NCI-H2081 (cell line): ENCODE measurements at places on chromosomes 4 and X.

- DNase-seq: no peak
Observed at GRCh38 chr4:7630568-7631287, 196.0 kb upstream of the PSAPL1 start.

DNA sequence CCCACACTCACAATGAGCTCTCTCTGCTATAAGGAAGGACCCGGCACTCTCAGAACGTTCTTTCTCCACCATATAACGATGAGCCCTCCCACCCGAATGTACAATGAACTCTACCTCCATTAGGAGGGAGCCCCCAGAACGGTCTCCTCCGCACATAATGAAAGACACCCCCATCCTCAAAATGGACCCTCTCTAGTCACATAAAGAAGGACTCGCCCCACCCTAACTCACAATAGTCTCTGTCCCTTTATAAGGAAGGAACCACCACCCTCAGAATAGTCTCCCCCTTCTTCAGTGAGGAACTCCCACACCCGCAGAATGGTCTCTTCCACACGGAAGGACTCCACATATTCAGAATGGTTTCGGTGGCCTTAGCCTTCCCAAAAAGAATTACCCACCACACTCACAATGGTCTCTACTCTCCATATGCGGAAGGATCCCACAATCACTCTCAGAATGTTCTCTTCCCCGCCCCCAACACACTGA lies 477 bp downstream of the SLC35A2 start:
- no peak for DNase-seq

- no peak for DNase-seq
Observed at GRCh38 chr4:101283434-101283833, 63.9 kb downstream of the PPP3CA start.

- DNase-seq: no peak
Observed at GRCh38 chr4:158810487-158811215, 41.8 kb downstream of the FNIP2 start.

DNA sequence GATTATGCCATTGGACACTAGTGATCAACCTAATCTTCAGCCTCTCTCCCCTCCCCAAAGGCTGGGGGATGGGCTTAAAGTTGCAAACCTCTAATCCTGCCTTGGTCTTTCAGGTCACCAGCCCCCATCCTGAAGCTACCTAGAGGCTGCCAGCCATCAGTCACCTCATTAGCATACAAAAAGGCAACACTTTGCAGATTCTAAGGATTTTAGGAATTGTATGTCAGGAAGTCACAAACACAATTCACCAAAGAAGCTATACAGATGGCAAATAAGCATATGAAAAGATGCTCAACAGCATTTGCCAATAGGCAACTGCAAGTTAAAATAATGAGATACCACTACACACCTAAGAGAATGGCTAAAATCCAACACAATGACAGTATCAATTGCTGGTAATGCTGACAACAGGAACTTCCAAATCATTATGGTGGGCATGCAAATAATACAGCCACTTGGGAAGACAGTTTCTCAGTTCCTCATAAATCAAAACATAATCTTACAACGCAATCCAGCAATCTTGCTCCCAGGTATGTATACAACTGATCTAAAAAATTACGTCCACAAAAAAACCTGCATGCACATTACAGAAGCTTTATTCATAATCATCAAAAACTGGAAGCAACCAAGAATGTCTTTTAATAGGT lies 9.0 kb upstream of the PIM2 start:
- DNase-seq: no peak

GRCh38 chrX:55710701-55711100 lies 6.8 kb upstream of the RRAGB start:
- DNase-seq: no peak

GRCh38 chr4:99593781-99594641 lies 19.4 kb downstream of the MTTP start:
- DNase-seq: no peak

DNA sequence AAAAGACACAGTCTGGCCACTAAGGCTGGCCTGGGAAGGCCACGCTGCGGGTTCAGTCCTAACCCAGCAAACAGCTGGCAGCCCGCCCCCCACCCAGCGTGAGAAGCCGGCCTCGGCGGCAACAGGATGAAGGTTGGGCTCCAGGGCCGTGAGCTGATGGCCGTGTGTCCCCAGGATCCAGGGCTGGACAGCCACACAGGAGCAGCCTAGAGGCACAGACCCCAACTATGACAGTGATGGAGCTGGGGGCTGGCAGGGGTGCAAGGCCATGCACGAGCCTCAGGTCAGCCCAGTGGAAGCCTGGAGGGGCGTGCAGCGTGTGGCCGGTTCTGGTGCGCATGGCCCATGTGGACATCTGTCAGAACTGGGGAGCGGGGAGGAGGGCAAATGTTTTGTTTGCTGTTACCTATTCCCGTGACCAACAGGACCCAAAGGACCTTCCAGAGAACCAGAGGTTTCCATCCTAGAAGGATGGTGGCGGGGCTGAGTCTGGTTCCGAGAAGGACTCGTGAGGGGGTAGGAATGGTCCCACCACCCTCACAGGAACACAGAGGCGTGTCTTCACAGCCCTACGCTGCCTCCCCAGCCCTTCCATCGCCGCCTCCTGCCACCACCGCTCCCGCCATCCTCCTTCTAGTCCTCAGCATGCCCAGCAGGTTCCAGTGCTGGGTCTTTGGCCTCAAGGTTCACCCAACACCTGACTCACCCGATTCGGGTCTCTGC lies 46.5 kb downstream of the ZFYVE28 start:
- DNase-seq: no peak

DNA sequence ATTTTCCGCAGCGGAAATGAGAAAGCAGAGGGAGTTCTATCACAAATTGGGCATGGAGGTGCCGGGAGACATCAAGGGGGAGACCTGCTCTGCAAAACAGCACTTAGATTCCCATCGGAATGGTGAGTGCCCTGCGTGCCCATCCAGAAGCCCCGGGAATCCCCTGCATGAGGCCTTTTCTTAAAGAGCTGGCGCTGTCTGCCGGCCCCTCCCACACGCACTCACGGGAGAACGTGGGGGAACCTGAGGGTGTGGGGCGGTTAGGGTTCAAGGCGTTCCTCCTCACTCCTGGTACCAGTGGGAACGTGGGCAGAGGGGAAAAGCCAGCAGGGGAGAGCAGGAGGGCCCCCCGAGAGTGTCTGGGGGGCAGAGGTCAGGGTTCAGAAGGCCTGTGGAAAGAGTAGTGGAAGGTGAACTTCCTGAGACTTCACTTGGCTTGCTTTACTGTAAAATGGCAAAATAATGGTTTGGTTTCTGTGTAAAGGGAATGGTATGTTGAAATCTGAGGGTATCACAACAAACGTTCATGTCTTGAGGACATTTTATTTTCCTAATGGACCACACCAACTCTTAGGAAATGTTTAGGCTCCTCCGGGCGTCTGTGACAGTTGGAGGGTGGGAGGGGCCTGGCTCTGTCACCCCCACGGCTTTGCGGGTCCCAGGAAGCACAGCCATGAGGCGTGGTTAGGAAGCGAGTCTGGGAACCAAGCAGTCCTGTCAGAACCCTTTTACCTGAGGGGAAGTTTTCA lies 38.0 kb downstream of the PCGF3 start:
- DNase-seq: no peak

- DNase-seq: peak; percentile 9
Observed at GRCh38 chrX:30275498-30275897, 28.6 kb downstream of the MAGEB1 start.

DNA sequence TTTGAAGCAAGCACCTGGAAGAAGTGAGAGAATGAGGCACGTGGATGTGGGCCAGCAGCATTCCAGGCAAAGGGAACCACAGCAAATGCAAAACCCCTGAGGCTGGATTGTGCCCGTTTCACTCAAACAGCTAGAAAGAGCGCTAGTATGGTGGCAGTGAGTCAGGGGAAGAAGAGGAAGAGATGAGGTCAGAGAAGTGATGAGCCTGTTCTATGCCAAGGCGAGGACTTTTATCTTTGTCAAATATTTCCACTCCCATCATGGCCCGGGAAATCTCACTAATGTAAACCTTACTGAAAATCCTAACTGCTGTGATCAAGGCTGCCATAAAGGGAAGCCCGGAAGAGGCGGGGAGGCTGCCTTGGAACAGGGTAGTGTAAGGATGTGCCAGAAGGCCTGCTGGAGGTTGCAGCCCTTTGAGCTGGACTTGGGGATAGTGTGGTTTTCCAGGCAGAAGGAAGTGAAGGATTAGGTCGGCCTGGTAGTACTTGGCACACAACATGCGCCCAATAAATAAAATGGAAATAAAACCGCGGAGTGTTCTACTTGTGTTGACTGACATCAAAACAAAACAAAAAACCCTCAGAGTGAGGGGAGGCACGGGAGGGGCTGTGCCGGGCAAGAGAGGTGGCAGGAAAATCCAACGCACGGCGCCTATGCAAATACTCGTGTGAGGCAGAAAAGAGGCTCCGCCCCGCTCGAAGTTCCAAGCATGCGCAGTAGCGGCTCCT lies 1.2 kb upstream of the CDK16 start:
- peak; percentile 20 for DNase-seq

DNA sequence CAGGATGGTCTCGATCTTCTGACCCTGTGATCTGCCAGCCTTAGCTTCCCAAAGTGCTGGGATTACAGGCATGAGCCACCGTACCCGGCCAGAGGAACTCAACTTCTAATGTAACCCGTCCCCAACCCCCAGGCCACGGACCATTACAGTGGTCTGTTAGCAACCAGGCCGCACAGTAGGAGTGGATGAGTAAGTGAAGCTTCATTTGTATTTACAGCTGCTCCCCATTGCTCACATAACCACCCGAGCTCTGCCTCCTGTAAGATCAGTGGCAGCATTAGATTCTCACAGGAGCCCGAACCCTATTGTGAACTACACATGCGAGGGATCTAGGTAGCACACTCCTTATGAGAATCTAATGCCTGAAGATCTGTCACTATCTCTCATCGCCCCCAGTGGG lies 119.6 kb downstream of the SHROOM3 start:
- no peak for DNase-seq

DNA sequence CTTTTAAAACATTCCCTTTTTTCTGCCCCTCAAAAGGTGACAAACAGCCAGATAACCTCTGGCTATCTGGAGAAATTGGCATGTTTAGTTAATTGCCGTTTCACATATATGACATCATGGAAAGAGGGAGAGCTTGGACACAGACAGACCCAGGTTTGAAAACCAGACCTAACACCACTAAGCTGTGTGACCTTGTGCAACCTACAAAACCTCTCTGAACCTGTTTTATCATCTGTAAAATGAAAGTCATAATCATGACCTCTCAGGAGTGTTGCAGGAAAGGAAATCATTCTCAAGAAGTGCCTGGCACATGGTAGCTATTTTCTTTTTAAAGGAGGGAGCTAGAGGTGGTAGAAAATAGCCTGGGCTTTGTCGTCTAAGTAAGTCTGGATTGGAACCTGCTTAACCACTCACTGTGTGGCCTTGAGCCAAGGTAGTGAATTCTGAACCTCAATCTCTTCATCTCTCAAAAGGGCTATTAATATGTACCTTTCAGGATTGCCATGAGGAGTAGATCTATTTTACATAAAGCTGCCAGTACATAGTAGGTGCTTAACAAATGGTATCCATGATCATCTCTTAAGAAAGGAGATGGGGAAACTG lies 363.5 kb downstream of the BCOR start:
- DNase-seq: no peak

DNA sequence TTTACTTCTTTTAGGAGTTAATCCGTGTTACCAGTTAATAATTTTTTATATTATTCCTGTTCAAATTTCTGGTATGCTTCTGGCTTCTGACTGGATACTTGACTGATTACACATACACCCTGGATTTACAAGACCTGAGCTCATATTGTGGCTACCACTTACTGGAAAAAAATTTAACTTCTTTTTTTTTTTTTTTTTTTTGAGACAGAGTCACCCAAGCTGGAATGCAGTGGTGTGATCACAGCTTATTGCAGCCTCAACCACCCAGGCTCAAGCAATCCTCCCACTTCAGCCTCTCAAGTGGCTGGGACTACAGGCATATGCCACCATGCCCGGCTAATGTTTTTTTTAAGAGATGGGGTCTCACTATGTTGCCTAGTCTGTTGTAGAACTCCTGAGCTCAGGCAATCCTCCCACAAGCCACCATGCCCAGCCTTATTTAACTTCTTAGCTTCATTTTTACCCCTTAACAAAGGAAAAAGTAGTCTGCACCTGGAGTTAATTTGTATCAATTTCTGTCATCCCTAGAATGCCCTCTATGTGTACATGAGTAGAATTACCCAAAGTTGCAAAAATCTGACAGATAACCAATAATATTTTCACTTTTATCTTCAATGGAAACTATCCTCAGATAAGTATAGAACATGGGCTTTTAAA lies 50.3 kb downstream of the TMEM165 start:
- no peak for DNase-seq

- DNase-seq: no peak
Observed at GRCh38 chr4:86924811-86925210, 10.0 kb upstream of the AFF1 start.

DNA sequence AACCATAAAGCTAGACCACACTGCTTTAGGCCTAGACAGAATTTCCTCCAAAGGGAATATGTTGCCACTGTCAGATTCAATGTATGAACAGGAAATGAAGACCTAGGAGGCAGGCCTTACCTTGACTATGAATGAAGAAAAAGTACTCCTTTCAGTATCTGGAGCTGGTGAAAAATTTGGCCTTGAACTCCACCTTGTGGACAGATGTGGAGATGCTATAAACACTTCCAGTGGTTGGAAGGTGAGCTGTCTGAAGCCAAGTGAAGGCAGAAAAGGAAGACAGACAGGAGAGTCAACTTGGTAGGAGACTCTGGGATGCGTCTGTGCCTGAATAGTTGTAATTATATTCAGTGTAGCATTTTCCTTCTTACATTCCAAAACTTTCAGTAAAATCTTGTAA lies 17.2 kb downstream of the SPIN3 start:
- DNase-seq: peak; percentile 43

DNA sequence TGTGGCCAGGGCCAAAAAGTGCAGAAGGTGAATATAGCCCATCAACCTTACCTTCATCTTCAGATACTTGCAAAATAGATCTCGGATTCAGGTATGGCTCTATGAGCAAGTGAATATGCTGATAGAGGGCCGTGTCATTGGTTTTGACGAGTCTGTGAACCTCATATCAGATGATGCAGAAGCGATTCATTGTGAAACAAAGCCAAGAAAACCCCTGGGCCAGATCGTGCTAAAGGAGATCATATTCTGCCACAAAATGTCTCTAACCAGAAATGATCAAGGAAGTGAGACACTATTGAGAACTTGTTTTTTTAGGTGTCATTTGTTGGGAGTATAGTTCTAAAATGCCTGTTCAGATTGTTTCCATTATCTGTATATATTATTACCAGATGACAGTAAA lies 48.3 kb downstream of the PDK3 start:
- no peak for DNase-seq

GRCh38 chr4:150722908-150723362 lies 141.0 kb downstream of the MAB21L2 start:
- DNase-seq: no peak

GRCh38 chr4:16048619-16049419 lies 35.0 kb downstream of the PROM1 start:
- no peak for DNase-seq

DNA sequence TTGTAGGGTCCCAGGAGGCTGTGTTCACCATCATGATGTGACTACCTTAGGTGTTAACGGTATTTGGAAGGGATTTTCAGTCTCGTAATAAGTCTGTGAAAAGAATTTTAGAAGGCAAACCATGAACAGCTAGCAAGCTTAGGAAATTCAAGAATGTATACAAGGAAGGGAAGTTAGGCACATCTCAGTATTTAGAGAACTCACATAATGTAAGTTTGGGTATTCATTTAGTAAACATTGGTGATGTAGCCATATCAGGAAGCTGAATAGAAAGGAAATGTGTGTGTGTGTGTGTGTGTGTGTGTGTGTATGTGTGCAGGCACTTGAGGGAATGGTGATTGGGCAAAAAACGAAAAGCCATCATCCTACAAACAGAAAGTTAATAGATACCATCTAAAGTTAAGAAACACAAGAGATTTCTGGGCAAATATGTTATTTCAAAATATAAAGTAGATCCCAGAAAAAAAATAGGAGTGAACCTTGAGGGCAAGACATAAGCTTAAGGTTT lies 34.7 kb upstream of the PRKX start:
- DNase-seq: no peak
